ENCODE measurements at places on chromosomes 2 and 18.

DNA sequence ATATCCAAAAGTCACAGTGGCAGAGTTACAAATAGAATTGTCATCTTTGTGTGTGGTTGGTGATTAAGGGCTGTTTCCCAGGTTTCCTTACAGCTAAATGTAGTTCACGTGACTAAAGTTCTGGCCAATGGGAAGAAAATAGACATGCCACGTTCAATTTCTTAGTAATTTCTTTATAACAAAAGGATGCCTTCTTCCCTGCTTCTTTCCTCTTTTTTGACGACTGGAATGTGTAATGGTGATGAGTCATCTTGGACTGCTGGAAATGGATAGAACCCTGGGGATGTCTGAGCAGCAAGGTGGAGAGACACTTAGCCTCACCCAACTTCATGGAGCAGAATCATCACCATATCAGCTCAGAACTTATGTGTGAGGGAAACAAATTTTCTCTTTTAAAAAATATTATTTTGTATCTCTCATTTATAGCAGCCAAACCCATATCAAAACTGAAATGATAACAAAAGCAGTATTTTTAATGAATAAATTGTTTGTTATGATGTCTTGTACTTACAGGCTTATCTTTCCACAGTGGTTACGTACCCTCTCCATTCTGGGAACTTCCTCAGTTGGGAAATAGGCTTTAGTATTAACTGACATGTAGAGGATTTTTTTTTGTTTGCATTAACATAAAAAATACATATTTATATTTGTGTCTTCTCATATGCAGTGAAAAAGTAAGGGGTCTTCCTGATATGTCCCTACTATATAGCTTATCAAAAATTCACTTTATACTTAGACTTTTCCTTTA lies 91.1 kb upstream of the CDH2 start:
- ATAC-seq = no peak

DNA sequence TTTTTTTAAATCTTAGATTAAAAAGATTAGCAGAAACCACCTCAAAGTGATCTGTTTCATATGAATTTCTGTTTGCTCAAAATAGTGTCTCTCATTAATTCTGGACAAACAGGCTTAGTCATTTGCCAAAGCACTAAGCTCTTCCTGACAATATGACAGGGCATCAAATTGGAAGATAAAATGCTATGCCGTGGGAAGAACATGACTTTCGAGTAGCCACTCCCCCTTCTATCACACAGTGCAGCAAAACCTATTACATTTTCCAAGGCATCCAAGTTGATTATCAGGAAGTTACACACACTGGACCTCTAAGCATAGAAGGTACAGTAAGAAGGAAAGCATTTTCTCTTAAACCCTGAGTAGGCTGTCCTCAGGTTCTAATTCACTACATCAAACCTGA lies 89.5 kb downstream of the STK39 start:
- ATAC-seq = peak; percentile 86

GRCh38 chr2:171771463-171771862 lies 84.2 kb downstream of the DYNC1I2 start:
- ATAC-seq = no peak

- no peak for ATAC-seq
Measured at GRCh38 chr2:131094463-131095281, 1.4 kb upstream of the FAM168B start.

- ATAC-seq = no peak
Measured at GRCh38 chr2:196563876-196564275, 75.6 kb upstream of the CCDC150 start.

DNA sequence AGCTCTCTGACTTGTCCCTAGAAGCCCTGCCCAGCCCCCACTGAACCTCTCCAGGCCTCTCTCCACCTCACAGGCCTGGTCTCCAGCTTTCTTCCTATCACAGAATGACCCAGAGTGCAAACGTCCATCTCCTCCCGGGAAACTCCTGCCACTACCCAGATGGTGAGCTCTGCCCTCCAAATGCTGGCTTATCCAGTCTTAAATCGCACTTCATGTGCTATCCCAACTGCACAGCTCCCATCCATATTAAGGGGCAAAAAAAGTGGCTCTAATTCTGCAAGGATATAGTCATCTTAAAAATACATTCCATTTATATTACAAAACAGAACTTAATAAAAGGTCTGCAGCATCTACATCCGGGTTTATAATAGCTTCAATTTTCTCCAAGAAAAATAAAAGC lies 70.8 kb upstream of the CDC42EP3 start:
- ATAC-seq = no peak

- no peak for ATAC-seq
Measured at GRCh38 chr2:241811201-241811951, 2.4 kb downstream of the NEU4 start.

- ATAC-seq = no peak
Measured at GRCh38 chr2:10465910-10466309, 17.8 kb upstream of the ODC1 start.
